IMR-90 (cell line): ENCODE measurements at places on chromosomes 11 and 22. TPM values are rescaled to one million over a fixed set of nuclear protein-coding genes. Genes with fewer than 3 reads are reported as not detected.

DNA sequence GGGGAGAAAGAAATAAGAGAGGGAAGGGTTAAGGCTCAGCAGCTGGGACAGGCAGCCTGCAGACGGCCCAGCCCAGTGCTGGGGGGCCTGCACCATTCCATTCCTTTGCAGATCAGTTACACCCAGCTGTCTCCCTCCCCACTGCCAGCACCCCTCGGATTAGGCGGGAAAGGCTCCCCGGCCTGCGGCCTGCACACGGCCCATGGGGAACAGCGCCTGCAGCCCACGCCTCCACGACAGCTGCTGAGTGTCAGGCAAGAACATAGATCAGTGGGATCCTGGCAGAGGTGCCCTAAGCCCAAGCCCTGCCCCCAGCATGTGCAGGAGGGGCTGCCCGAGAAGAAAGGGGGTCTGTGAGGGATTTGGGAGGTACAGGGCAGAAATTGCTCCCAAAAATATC lies 65.8 kb upstream of the MYOD1 start:
- DNase-seq: no peak

DNA sequence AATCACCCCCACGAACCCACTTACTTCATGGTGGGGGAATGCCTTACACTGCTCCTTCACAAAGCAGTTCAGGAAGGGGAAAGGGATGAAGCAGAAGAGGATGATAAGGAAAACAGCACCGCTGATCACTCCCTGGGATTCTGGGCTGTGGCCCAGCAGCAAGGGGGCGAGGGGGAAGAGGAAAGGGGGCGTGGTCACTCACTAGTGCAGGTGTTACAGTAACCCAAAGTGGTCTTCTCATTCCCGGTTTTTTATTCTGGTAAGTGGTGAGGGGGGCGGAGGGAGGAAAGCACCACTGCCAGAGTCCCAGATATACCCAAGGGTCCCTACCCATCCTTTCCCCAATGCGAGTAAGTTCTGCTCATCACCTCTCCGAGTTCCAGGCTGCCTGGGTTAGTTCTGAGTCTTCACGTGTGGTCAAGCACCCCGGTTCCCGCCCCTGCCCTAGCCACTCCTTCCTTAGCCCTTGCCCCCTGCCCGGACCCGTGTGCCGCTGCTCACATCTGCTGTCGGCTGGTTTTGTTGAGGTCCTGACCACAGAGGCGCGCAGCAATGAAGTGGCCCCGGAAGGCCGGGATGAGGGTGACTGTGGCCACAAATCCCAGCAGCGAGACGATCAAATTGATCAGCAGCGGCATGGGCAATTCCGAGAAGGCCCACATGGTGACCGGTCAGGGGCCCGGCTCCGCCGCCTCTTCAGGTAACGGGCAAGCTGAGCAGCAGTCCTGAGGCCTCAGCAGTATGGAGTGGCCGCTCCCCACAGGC lies 477 bp downstream of the DPAGT1 start:
- no peak for DNase-seq

- DNase-seq: no peak
Observed at GRCh38 chr11:24408202-24408601, 88.7 kb upstream of the LUZP2 start.

DNA sequence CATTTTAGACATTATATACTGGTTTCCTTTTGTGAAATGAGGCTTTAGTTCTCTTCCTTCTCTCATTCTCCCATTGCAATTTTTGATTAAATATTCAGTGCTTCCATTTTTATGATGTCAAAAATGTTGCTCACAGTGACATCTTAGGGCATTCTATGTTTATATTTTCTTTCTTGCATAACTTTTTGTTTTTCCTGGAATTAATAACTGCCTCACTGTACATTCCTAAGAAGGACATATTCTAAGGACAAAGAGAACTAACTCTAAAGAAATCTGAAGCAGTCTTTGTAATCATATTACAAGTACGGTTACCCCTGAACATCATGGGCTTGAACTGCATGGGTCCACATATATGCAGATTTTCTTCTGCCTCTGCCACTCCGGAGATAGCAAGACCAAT lies 25.8 kb upstream of the P2RY6 start:
- DNase-seq: no peak

GRCh38 chr11:16001899-16002426 lies 354.4 kb downstream of the SOX6 start:
- peak; percentile 95 for DNase-seq

GRCh38 chr11:45106440-45106839 lies 40.0 kb upstream of the PRDM11 start:
- DNase-seq: no peak

The UQCC3 gene
- total RNA-seq: 5.7 and 6.7 TPM in 2 replicates

- no peak for DNase-seq
Observed at GRCh38 chr22:17110791-17111550, 10.2 kb downstream of the TMEM121B start.

The YAP1 gene
- 207 and 251 TPM in 2 replicates for total RNA-seq

- no peak for DNase-seq
Observed at GRCh38 chr11:17924713-17925112, 88.1 kb downstream of the SERGEF start.

DNA sequence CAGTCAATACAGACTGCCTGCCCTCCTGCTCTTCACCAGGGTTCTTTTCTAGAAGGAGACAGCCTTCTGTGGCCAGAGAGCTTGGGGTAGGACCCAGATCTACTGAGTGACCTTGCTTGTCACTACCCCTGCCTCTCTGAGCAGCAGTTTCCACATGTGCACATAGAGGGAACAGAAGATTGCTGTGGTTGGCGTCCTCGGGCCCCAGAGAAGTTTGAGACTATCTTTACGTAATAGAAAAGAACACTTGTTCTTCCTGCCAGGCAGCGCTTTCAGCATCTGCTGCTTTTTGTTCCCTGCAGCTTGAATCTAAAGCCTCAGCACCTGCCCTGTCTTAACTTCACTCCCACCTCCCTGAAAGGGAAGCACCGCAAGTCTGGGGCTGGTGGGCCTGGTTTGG lies 1.9 kb upstream of the FKBP2 start:
- DNase-seq: no peak

DNA sequence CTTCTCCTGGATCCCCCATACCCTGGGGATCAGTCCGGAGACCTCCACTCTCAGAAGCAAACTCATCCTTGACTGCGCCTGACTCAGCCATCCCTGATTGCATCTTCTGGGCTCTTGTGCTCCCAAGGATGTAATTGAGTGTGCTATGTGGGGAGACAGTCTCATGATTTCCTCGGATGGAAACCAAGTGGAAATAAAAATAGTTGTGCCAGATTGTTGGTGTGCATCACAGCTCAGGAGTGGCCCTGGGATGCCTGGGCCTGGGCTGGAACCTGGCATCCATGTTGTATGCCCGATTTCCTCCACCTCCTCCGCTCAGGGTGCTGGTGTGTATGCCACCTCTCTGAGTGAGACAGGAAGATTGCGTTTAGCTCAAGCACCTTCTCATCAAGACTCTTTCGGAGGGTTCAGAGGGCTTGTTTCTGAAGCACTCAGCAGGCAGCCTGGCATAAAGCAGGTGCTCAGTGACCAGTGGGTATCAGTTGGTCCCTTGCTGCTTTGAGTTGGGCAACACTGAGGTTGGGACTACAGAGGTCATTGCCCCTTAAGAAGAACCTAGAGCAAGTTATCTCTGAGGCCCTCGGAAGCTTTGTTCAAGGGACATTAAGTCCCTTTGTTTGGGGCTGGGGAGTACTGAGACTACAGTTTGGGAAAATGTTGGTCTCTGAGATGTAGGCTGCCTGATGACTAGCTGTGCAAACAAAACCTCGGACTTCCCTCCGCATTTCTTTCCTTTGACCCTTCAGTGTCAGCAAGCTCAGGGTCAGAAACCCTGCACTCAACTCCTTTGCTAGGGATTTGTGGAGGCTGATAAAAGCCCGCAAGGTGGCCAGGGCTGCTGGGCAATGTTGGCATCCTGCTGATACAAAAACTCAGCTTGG lies 24.8 kb upstream of the MICAL2 start:
- peak; percentile 64 for DNase-seq

The C22orf31 gene
- not detected in 2 replicates for total RNA-seq

DNA sequence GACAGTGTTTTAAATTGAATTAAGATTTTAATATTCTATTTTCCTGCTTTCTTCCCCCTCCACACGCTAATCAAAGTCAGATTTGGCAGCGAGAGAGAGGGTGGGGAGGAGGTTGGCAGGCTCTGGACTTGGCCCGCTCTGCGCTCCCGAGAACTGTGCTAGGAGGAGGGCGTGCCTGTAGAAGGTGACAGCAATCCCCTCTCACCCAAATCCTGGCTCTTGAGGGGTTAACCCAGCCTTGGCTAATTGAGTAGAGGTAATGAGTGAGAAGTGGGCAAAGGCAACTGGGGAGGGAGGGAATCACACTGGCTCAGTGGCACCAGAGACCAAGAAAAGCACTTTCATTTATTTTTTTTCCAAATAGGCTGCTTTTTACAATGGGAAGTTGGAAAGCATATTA lies 42.2 kb downstream of the BUD13 start:
- DNase-seq: no peak

The OR11H1 gene
- total RNA-seq: not detected in 2 replicates

- DNase-seq: no peak
Observed at GRCh38 chr22:38109371-38110001, 998 bp downstream of the BAIAP2L2 start.

DNA sequence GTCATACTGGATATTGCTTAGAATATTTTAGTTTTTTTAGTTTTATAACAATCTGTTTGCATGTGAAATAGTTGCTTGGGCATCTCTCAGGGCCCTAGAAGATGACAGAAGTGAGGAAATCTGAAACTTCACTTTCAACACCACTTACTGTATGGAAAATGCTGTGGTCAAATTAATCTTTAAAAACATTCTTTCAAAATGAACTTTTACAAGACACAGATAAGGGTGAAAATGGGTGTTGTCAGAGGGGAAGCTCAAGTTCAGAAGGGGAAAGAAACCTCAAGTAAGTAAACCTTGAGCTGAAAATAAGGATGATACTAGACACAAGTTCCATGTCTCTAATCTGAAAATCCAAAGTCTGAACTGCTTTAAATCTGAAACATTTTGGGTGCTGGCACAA lies 1840.1 kb upstream of the RAG2 start:
- no peak for DNase-seq

DNA sequence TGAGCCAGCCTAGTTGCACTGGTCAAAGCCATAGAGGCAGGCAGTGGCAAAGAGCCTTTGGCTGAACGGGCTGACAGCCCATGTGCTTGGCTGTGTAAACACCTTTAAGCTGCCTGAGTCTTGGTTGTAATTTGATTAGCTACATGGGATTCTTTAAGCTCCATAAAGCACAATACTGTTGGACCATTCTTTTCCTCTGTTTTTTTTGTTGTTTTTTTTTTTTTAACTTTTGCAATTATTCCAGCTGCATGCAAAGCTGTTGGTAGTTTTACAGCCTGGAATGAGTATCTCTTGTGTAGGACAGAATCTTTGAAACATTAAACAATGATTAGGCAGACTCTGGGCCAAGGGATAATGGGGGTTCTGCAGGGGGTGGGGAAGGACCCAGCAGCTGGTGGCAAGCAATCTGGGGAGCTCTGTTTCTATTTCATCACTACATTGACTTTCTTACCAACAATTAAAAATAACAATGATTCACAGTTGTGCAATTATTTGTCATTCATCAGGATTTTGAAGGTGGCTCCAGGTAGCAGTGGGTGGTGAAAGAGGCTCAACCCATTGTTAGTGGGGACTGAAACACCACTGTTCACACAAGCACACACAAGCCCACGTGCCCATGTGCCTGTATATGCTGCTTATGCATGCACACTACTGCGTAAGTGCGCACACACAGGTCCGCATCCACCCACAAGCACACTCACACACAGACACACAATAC lies 69.5 kb upstream of the CSNK2A3 start:
- DNase-seq: no peak

- DNase-seq: no peak
Observed at GRCh38 chr22:25970999-25971811, 198.1 kb upstream of the SEZ6L start.

The CNTN5 gene
- total RNA-seq: not detected in 2 replicates

DNA sequence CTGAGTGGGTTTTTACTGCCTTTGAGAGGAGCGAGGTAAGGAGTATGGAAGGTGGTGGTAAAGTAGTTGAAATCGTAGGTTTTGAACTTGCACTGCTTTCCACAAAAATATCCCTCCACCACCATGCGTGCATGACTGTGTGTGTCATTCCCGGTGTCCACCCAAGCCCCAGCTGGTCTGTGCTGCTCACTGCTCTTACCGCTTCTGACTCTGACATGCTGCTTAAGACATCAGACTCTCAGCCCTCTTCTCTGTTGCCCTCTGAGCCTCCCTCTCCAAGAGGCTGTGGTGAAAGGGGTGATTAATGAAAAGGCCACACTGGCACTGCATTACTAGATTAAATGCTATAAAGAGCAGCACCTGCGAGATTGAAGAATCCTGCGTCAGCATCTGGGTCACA lies 128.7 kb downstream of the SPATA19 start:
- DNase-seq: no peak

The CERK gene
- 38.7 and 44.4 TPM in 2 replicates for total RNA-seq

DNA sequence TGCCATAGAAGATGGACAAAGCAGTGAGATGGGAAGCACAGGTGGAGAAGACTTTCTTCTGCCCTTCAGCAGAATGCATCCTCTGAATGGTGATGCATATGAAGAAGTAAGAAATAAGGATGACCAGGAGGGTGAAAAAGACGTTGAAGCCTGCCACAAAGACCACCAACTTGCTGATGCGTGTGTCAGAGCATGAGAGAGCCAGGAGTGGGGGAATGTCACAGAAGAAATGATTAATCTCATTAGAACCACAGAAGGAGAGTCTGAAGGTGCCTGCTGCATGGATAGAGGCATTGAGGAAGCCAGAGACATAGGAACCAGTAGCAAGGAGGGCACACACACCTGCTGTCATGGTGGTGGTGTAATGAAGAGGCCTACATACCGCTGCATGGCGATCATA lies 550 bp downstream of the OR5B21 start:
- no peak for DNase-seq

- DNase-seq: peak; percentile 44
Observed at GRCh38 chr11:92978271-92979111, 9.0 kb downstream of the MTNR1B start.

The FOLH1 gene
- total RNA-seq: not detected in 2 replicates

GRCh38 chr22:45497351-45498145 lies 5.1 kb upstream of the FBLN1 start:
- peak; percentile 63 for DNase-seq

GRCh38 chr11:92804388-92804966 lies 165.0 kb upstream of the MTNR1B start:
- DNase-seq: no peak

DNA sequence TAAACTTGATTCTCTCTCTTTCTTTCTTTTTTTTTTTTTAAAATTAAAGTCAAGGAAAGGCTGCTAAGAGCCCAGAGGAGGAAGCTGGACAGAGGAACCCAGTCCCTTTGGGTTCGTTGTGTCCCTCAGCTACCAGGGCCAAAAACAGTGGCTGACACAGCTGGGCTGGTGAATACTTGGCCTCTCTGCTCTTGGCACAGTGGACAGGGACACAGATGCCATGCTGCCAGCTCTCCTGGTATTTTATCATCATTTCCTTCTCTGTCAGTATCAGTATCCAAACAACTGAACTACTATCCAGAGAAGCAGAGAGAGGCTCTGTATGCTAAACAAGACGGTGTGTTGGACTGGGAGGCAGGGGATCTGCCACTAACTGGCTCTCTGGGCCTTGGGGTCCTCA lies 123.7 kb upstream of the CCDC90B start:
- no peak for DNase-seq

- DNase-seq: peak; percentile 83
Observed at GRCh38 chr11:103892603-103893002, 143.8 kb upstream of the DDI1 start.
